ENCODE measurements at places on chromosomes 6 and 20.
A peak's percentile ranks its signal among the peaks of the same experiment; 100 is the strongest.

DNA sequence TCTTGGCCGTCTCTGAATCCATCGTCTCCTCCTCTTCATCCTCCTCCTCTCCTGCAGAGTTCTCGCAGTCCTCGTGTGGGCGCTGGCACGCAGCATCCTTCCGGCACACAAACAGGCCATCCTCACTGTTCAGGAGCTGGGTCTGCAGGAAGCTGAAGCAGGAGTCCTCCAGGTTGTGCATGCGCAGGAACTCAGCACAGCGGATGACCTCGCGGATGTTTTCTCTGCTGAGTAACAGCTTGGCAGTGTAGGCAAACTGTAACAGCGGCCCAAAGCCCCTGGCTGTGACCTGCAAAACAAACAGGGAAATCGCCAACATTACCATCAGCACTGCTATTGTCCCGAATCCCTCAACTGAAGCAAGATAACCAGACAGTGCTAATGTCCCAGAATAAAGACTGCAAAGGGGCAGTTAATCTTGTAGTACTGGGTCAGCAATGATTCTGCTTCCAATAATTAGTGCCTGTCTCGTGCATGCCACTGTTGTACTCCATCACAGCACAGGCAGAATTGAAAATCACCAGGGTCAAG is 57.4 kb downstream of the GJA10 start:
- no peak for DNase-seq

DNA sequence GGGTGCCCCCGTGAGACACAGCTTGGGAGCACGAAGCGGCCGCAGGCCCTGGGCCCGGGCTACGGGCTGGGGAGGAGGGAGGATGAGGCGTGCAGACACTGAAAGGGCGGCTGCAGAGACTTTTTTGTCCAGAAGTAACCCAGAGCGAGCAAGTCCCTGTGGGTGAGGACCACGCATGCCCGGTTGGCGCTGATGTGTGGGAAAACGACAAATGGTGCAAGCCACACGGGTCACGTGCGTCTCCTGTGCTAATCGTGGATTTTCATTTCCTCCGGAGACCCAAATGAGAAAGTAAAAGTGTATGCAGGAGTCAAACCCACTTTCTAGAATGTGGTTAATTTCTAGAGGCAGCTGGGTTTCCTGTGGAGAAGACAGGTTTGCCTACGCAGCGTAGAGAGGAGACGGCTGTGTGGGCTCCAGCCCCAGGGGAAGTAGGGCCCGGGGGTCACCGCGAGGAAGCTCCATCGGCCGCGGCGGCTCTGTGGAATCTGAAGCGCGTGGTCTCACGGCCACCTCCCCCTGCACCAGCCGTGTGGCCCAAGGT is 19.0 kb downstream of the DLL1 start:
- DNase-seq: peak; percentile 49

GRCh38 chr6:148544421-148544820 is 201.8 kb downstream of the SASH1 start:
- DNase-seq: no peak

GRCh38 chr6:3844097-3844463 is 5.1 kb upstream of the FAM50B start:
- DNase-seq: no peak
